ENCODE measurements at places on chromosomes 2 and 18. TPM values are rescaled to one million over a fixed set of nuclear protein-coding genes. Genes with fewer than 3 reads are reported as not detected.
A peak's percentile ranks its signal among the peaks of the same experiment; 100 is the strongest.

The HOXD10 gene
- 1.9 TPM for total RNA-seq

The UBE2F gene
- total RNA-seq, result 32.6 TPM

The PLEKHH2 gene
- total RNA-seq, result 58.9 TPM

The PLGLB1 gene
- 8.9 TPM for total RNA-seq

The SLC4A5 gene
- total RNA-seq, result 12.6 TPM

The PRKAG3 gene
- total RNA-seq, result 0.49 TPM

- no peak for DNase-seq
These were observed 83.4 kb upstream of the PPP1CB start for GRCh38 chr2:28668106-28668814.

GRCh38 chr2:233929352-233930022 is 12.3 kb downstream of the TRPM8 start:
- no peak for DNase-seq

- no peak for DNase-seq
These were observed 466.1 kb downstream of the TGIF1 start for GRCh38 chr18:3916082-3916481.

- peak; percentile 58 for DNase-seq
These were observed 996 bp downstream of the TGFBRAP1 start for GRCh38 chr2:105328281-105329196.

GRCh38 chr18:59820663-59821062 is 79.1 kb upstream of the PMAIP1 start:
- no peak for DNase-seq

DNA sequence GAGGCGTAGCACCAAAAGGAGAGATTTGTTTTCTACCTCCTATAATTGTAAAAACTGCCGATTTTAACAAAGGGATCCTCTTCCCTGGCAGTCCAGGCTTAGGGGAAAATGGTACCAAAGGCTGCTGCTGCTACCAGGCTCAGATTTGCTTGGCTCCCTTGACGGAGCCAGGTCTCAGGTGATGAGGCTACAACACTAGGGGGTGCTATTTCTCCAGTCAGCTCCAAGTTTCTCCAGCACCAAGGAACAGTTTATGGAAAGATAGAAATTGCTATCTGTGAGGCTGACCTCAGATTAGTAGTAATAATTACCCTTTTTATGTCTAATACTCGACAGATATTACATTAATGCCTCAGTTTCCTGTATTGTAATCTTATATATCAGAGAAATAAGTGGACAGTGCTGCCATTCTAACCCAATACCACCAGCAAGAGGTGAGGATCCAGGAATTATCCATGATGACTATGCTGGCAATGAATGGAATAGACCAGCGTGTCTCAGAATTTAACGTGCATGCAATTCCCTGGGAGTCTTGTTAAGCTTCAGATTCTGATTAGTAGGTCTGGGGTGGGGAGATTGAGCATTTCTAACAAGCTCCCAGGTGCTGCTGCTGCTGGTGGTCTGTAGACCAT is 111.3 kb downstream of the ESCO1 start:
- DNase-seq, result no peak

DNA sequence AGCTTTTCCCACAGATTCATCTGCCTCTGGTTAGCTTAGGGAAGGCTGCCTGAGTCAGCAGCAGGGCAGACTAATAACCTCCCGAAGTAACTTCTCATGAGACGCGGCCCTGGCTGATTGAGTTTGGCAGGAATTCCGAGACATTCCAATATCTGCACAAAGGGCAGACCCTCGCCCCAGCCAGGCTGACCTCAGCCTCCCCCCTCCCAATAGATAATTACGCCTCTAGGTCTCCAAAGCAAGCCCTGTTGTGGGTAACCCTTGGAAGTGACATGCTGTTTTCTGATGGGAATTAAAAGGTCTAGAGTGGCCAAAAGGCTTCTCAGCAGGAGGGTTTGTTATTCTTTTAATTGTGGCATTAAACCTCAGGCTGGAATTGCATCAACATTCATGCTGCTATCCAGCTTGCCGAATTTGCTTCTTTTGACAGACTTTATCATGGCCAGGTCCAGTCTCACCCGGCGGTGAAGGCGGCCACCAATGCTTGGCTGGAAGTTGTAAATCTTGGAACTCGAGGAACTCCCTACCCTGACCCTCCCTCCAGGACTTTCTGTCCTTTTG is 98.0 kb upstream of the SLC14A2 start:
- peak; percentile 71 for DNase-seq

Data from sciatic nerve (tissue), 2 donors.